Thoracic aorta (tissue), 2 donors: ENCODE measurements at places on chromosomes 11 and 22.

DNA sequence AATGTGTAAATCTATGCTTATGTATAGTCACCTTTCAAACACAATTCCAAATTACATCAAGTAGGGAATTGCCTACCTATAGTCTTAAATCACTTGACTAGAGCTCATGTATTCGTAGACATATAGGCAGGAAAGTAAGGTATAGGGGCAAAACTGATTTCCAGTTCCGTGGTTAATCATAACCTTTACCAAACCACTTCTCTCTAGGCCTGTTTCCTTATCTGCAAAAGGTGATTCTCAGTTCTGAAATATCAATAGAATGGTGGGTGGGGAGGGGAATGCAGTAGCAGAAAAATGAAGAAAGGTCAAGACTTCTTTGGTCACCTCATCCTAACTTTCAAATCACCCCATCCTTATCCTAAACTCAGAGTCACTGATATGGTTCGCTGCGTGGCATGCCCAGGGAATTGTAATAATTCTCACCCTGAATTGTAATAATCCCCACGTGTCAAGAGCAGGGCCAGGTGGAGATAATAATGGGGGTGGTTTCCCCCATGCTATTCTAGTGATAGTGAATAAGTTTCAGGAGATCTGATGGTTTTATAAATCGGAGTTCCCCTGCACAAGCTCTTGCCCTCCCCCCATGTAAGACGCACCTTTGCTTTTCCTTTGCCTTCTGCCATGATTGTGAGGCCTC is 1.9 kb upstream of the ANO5 start:
- DNase-seq: no peak

DNA sequence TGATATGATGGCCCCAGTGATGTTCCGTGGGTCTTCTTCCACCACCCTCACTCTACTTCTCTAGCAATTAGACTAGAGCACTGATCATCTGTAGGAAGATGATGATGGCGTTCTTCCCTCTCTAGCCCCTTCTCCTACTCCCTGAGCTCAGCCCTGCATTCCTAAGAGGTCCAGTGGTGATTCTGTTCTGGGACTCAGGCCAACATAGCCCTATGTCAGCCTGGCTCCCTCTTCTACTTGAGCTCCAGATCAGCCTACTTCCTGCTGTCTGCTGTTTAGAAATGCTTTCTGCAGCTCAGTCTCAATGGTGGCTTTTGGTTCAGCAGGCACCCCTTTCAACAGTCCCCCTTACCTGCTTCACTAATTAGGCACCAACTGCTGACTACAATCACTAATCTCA is 86.1 kb upstream of the ZBED5 start:
- DNase-seq: no peak

- DNase-seq: no peak
Measured at GRCh38 chr11:19660076-19660475, 52.6 kb upstream of the NAV2 start.

- no peak for DNase-seq
Measured at GRCh38 chr11:70057080-70057479, 21.0 kb upstream of the ANO1 start.

- no peak for DNase-seq
Measured at GRCh38 chr11:22389526-22390282, 51.5 kb downstream of the SLC17A6 start.

GRCh38 chr11:1445741-1446445 is 40.7 kb downstream of the MOB2 start:
- DNase-seq: no peak

DNA sequence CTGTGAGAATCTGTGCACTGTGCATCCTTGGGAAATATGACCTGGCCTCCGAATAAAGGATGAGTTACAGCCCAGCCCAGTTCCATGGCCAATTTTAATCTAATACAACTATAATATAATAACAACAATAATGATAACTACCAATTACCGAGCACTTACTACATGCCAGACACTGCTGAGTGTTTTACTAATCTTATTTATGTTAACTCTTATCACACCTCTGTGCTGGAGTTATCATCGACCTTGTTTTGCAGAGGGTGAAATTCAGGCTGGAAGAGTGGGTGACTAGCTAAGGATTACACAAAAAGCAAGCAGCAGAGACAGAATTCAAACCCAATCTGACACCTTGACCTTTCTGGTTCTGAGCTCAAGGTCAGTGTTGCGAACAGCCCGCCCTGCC is 83.9 kb downstream of the GALNT18 start:
- DNase-seq: no peak

- no peak for DNase-seq
Measured at GRCh38 chr11:123653483-123653826, 969 bp downstream of the SCN3B start.

- no peak for DNase-seq
Measured at GRCh38 chr11:78846269-78846668, 271.6 kb upstream of the NARS2 start.

- DNase-seq: no peak
Measured at GRCh38 chr11:59669611-59670009, 773 bp upstream of the PATL1 start.

DNA sequence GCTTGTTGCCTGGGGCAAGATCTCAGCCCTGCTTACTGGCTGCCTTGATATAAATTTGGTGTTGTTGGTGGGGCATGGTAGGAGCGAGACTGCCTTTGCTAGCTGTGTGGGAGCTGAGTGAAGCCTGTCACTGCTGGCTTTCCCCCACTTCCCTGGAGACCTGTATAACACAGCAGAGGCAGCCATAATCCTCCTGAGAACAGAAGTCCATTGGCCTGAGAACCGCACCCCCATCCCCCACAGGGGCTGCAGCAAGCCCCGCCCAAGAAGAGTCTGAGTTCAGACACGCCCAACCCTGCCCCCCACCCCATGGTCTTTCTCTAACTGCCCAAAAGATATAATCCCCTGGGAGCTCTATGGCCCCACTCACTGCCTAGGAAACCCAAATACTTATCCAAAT is 39.2 kb upstream of the ARHGAP42 start:
- no peak for DNase-seq
